ENCODE measurements at places on chromosomes 11 and 22. TPM values are rescaled to one million over a fixed set of nuclear protein-coding genes. Genes with fewer than 3 reads are reported as not detected.

DNA sequence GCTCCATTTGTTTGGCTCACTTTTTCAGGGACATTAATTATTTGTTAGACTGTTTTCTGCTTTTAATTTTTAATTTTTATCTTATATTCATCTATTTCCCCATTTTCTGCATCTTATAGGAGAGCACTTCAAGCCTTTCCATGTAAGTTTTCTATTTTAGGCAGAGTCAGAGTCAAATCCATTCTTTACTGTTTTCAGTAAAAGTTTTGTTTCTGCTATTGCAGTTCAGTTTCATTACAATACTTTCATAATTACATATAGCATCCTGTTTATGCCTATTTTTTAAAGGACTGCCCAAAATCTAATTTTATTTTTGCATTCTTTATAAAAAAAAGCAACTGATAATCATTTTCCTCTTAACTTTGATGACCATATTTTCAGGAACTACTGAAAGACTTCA, 3.8 kb upstream of the OR10A5 start:
- no peak for DNase-seq

DNA sequence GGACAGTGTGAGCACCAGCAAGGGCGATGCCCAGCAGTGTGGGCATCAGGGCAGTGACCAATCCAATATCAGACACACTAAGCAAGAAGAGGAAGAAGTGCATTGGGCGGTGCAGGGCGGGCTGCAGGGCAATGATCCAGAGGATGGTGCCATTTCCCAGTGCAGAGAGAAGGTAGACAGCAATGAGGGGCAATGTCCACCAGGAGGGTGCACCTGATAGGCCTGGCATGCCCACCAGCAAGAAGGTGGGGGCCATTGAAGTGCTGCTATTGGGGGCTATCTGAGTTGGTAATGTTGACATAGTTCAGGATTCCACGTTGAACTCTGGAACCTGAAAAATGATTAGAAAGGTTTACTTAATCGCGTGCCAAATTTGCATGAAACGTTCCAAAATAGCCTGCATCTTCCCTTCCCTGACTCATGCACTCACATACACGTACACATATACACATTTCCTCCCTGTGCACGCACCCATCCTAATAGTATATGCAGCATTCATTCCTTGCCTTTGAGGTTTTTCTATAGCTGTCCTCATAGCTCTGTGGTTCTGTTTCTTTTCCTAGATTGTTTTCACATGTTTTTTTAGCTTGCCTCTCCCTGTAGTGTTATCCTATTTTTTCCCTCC, at the start of gene OR51S1:
Gene OR51S1, minus strand, starts transcription at position 301 of the 625 bp plus-strand sequence. Its CDS starts 0 bp downstream, at position 301.
- no peak for DNase-seq

DNA sequence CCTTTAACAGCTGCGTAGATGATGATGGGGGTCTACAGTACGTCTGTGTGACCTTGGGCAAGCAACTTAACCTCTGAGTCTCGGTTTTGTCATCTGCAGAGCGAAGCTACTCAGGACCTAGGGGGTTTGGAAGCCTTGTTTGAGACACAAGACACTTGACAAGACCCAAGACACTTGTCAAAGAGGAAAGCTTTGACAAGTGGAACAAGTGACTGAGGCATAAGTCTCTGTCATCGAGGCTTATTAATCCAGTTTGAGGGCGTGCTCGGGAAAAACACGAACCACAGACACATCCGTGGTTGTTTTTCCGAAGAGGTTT, 732 bp upstream of the PC start:
- DNase-seq, result no peak

DNA sequence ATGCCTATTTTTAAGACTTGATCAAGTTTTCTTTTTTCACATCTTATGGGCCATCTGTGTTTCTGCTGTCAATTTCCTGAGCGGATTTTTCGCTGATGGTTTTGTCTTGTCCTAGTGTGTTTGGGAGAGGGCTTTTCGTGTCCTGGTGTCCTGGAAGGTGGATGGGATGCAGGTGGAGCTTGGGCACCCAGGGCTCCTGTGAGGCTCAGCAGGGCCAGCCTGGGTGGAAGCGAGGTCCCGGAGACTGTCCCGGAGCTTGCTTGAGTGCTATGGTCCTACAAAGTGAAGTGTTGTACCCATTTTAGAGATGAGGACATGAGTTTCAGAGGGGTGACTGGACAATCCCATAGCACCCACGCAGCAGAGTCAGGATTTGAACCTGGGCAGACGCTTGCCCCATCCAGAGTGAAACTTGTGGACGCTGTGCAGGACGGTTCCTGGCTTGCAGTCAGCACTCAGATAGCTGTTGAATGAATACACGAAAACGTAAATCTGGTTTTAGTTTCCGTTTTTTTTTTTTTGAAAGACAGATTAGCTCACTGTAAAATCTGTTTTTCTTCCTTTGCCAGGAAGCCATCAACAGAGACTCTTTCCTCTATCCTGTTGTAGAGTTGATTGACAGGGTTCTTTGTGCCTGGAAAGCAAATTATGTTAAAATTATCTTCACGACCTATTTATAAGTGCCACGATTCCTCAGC, 64.1 kb downstream of the TBC1D22A start:
- DNase-seq, result no peak

DNA sequence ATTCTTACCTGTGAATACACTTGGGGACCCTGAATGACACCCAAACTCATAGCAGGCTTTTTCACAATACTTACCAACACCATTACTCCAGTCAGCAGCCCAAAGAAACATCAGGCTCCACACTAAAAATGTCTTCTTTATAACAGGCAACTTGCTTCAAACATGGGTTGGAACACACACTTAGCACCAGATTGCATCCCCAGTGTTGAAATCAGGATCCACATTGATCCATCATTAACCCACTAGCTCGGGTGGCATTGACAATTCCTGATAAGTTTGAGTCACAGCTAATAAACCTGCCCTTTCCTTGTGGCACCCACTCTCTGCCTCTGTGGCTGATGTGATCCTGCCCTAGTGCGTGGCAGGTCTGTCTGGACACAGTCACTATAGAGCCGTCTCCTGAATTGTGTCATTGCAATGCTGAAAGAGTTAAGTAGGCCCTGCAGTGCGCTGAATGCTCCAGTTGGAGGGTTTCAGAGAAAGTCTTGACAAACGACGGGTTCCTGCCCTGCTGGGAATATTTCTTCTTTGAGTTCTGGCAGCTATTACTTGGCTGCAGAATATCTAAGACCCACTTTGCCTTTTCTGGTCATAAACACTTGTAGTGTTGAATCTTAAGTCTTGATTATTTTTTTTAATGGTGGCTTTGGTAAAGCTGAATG, 19.6 kb upstream of the C11orf96 start:
- DNase-seq, result no peak

- DNase-seq, result no peak
Measured at GRCh38 chr11:125112208-125112604, 780 bp upstream of the TMEM218 start.

DNA sequence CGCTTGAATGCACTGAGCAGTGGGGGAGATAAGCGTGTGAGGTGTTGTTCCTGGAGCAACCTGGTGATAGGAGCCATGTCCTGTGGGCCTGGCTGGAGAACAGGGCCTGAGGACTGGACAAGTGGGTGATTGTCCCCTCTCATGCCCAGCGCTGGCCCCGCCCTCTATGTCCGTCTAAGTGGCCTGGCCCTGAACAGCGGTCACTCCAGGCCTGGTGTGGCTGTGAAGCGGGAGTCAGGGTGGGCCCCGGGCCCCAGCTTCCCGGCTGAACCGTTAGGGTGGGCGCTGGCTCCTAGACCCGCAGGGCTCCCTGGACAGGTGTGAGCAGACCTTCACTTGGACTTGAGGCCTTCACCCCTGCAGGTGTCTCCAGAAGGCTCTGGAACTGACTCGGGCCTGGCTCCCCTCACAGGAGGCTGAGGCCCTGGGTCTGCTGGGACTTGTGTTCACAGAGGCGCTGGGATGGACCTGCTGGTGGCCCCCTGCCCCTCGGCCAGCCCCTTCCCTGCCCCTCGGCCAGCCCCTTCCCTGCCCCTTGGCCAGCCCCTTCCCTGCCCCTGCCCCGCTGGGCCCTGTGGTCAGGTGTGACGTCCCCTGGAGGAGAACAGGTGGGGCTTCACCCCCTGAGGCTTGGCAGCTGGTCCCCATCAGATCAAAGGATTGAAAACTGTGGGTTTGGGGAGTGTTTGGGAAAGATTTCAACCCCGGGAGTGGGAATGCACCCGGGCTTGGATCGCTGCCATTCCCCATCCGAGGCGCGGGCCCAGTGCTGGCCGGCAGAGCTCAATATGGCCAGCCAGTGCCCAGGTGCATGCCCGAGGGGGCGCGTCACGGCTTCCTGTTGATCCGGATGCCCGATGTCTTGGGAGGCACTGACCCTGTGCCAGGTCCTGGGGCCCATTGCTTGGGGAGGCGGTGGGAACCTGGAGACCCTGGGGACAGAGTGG, 3.2 kb upstream of the MUC6 start:
- peak; percentile 85 for DNase-seq

GRCh38 chr11:79564288-79564925, 123.6 kb upstream of the TENM4 start:
- DNase-seq, result no peak

GRCh38 chr22:38948181-38948940, 9.0 kb upstream of the APOBEC3A start:
- DNase-seq, result no peak

DNA sequence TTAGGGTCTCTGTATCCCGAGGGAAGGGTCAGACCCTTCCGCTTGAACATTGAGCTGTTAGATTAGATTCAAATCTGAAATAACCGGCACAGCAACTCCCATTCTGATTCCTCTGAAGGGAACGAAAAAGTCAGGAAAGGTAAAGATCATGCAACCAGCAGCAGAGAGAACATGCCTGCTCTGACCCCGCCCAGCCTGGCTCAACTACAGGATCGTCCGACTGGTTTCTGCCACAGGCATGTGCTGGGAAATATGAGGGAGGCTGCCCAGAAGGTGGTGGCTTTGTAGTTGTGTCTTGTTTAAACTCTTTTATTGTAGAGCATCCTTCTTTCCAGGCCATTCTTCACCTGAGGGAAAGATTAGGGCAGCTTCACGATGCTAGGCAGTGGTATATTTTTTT, 5.0 kb upstream of the MTNR1B start:
- DNase-seq, result peak; percentile 3

DNA sequence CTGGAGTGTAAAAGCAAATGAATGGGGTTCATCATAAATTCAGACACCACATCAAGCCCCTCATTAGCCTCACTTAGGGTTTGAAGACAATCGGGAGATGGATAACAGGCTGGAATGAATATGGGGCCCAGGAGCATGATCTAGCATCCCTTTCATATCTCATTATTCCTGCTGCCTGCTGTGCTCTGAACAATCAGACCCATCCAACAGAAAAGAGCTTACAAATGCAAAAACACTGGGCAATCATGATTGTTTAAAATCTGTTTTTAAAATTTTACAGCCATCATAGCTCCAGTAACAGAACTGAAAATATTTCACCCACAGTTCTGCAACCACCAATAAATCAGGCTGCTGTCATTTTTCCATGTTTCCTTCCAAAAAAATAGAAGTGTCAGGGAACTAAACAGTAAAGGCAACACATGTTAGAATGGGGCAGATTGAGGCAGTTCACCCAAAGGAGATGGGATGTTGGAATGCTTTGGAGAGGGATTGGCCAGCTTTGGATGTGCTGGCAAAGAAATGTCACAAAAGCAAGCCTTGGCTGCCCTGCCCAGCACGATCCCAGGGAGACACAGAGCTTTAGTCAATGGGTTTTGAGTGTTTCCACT, 47.8 kb upstream of the BMAL1 start:
- no peak for DNase-seq

- DNase-seq, result no peak
Measured at GRCh38 chr11:28627690-28628255, 519.6 kb downstream of the METTL15 start.

DNA sequence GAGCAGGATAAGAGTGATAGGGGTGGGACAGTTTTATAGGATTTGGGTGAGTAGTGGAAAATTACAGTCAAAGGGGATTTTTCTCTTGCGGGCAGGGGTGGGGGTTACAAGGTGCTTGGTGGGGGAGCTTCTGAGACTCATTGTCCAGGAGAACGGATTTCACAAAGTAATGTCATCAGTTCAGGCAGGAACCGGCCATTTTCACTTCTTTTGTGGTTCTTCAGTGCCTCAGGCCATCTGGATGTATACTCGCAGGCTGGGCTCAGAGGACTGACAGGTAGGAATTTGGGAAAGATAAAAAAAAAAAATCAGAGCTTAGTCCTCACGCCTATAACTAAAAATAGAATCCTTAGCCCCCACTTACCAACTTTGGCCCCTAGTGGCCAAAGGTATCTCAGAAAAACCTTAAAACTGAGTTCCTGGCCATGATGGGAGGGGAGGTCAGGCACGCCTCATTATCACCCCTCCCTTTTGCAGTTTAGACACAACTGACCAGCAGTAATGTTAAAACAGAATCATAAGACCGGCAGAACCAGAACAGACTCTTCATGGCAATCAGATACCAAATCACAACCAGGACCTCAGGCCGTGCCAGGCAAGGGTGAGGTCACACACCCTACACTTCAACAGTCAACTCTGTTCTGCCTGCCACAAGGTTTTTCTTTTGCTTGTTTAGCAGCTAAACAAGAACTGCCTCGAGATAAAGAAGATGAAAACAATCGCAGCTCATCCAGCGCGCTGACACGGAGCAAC, 8.9 kb upstream of the APOBEC3G start:
- DNase-seq, result peak; percentile 71

DNA sequence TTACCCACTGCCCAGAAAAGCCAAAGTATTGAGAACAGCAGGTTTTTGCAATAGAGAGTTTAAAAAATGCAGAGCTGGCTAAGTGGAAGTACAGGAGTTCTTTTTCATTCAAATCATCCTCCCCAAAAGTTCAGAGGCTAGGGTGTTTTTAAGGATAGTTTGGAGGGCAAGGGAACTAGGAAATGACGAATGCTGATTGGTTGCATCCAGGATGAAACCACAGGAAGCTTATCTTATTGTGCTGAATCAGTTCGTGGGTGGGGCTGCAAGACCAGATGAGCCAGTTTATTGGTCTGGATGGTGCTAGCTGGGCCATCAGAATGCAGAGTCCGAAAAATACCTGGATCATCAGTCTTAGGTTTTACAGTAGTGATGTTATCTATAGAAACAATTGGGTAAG, 1427.1 kb downstream of the LRRC4C start:
- DNase-seq, result no peak

DNA sequence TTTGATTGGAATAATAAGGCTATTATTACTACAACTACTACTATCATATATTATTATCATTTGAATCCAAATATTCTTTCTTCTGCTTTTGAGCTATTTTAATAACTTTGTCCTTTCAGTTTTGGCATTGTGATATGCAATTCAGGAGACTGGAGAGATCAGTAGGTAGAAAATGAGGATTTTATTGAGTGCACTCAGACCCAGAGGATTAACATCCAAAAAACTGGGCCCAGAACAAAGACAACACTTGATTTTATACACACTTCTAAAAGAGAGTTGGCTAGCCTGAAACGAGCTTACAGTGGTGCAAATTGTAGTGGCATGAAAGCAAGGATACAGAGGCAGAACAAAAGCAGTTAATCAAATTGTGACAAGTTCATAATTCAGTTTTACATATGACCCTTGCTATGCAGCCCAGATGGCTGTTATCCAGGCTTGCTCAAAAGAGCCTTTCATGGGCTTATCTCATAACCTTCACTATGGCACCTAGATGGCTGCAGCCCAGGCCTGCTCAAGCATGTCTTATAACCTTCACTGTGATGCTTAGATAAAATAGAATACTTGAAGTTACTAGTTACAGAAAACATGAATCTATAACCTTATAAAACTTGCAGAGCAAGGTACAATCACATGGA, 796.3 kb upstream of the RAG2 start:
- no peak for DNase-seq

- no peak for DNase-seq
Measured at GRCh38 chr11:800473-800872, 2.4 kb upstream of the SLC25A22 start.

Gene ARHGAP8
- not detected for total RNA-seq

Gene OSBP2
- total RNA-seq, result 4.3 TPM

Gene TMPRSS4
- total RNA-seq, result not detected

Gene SULT4A1
- total RNA-seq, result not detected

Gene MIAT
- 0.39 TPM for total RNA-seq

Gene OR10A6
- not detected for total RNA-seq
